ENCODE measurements at places on chromosomes 4 and X.

DNA sequence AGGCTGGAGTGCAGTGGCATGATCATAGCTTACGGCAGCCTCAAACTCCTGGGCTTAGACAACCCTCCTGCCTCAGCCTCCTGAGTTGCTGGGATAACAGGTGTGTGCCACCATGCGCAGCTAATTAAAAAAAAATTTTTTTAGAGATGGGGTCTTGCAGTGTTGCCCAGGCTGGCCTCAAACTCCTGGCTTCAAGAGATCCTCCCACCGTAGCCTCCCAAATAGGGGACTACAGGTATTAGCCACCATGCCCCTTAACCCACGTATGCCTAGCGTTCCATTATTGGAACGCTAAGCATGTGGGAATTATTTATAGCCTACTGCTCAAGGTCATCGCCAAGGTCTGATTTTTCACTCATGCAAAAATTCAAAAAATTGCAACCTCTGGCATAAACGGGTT, 20.3 kb upstream of the UBE2D3 start:
- DNase-seq: no peak

GRCh38 chr4:98261405-98262291, 464 bp downstream of the RAP1GDS1 start:
- peak; percentile 76 for DNase-seq

- DNase-seq: no peak
These were observed 1232.0 kb downstream of the STIM2 start for GRCh38 chr4:28092610-28093009.

DNA sequence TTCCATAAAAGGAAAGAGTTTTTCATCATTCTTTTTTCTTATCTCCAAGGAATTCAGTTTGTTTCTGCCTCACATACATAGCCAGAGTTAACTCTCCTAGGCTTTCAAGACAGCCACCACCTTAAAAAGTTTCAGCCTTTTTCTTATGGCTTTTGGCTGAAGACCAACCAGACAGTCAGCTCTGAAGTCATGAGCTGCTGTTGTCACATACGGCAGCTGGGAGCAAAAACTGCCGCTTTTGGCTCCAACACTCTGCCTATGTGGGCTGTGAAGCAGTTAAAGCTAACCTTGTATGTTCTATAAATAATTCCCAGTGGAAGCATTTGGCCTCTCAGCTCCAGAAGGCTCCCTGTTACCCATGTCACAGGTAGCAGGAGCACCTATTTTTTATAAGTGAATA, 104.1 kb downstream of the KLHL4 start:
- no peak for DNase-seq

- no peak for DNase-seq
These were observed 74.4 kb downstream of the PDLIM5 start for GRCh38 chr4:94525993-94526728.

DNA sequence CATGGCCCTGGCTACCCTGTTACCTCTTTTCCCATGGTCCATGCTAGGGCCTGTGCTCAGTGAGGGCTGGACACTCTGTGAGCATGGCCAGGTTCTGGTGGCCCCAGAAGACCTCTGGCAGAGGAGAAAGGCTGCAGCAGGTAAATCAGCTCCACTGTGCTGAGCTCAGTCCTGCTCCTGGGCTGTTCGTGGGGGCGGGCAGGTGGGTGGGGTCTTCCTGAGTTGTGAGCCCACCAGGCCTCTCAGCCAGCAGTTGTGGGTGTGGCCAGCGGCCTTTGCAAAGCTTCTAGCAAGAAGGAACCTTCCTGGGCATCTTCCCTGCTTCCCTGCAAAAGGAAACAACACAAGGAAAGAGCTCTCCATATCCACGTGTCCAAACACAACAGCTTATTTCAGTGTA, 85.3 kb upstream of the STX18 start:
- DNase-seq: no peak

- no peak for DNase-seq
These were observed 5.0 kb downstream of the FUNDC2 start for GRCh38 chrX:155031657-155032056.

- DNase-seq: no peak
These were observed 971.1 kb upstream of the HS3ST1 start for GRCh38 chr4:12399781-12400180.

DNA sequence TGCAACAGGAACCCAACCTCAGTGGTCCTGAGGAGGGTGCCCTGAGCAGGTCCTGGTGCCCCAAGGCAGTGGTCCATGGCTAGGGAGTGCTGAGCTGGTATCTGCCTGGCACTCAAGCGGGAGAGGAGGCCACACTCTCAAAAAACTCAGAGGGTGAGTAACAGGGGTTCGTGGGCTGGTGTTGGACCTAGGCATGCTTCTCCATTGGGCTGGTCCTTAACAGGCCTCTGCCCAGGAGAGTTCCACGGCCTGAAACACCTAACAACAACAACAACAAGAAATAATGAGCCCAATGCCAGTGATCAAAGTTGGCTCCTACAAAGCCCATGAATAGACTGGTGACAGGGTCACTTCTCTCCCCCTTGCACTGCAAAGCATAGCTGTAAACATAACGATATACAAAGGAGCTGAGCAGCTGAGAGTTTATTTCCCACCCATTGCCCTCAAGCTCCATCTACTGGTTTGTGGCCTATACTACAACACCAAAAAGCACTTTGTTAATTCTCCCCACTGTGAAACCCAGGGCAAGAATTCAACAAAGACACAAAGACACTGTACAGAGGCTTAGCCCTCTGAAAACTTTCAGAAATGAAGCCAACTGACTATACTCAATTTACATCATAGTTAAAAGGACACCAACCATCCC, 736.1 kb upstream of the ADGRL3 start:
- no peak for DNase-seq

- DNase-seq: no peak
These were observed 309.3 kb downstream of the ANK2 start for GRCh38 chr4:113358784-113359183.

DNA sequence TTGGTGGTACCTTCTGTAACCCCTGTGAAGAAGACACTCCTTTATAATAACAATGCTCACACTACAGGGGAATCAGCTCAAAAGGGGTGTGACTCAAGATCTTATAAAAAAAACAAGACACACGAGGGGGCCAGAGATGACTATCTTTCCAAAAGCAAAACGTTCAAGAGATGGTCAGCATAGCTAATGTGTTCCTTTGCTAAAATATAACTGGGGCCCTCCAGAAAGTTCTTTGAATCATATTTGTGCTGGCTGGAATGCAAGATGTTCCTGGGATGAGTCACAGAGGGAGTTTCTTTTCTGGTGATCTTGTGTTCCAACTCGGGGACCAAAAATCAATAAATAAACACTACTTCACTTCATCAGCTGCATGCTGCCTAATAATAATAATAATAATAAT, 46.5 kb downstream of the RAI2 start:
- no peak for DNase-seq

- peak; percentile 82 for DNase-seq
These were observed 10.1 kb downstream of the DLG3 start for GRCh38 chrX:70454441-70455365.

- no peak for DNase-seq
These were observed 69.4 kb downstream of the HMGB2 start for GRCh38 chr4:173264684-173265185.

DNA sequence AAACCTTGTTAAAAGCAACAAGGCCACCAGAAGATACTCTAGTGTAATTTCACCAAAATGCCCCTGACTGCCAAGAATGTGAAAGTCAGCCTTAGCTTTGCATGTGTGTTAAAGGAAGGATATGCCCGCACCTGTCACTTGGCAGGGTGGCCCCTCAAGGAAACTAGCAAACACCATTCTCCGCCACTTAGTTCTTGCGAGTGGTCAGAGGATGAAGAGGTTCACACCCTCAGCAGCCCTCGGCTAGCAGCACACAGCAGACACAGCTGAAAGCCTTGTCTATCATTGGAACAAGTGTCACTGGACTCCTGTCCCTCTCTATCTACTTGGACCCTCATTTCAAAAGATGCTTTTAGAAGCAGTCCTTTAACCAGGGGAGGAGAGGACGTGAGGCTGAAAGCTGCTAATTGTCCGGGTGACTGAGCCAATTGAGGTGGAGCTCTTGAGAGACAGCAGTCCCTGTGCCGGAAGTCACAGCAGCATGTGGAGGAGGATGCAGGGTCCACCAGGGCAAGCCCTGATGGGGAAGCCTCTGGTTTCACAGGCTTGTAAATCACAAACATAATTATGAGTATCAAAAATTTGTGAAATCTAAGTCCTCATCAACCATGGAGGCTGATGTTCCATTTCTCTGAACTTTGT, 18.0 kb downstream of the HHIP start:
- DNase-seq: no peak

GRCh38 chrX:140712413-140713173, 3.0 kb downstream of the LINC00632 start:
- DNase-seq: peak; percentile 29

DNA sequence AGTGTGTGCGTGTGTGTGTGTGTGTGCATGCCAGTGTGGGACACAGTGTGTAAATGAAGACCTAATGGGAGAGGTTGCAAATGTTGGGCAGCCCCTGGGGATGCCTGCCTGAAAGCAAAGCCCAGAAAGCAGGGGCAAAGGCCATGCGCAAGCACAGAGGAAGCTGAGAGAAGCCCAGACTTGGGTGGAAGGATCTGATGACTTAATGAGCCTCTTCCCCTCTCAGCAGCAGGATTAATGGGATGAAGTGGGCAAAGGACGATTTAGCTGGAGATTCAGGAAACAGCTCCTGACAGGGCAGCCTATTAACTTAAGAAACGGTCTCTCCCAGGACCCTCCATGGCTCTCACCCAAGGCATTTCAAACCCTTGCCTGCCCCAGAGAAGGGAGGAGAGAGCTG, 107.3 kb downstream of the EFNB1 start:
- no peak for DNase-seq

GRCh38 chrX:330726-331150, 12.1 kb upstream of the GTPBP6 start:
- no peak for DNase-seq

- DNase-seq: no peak
These were observed 22.2 kb downstream of the JADE1 start for GRCh38 chr4:128831531-128832242.

Data from activated T-cell treated with anti-CD3 and anti-CD28 coated beads, Interleukin-2, amount 50 U/mL, for 48 hours (primary cell).